ENCODE measurements at places on chromosomes 5 and 9.

GRCh38 chr5:158492136-158492535, 607.6 kb downstream of the EBF1 start:
- no peak for DNase-seq

- no peak for DNase-seq
These were observed 257.5 kb downstream of the GADD45G start for GRCh38 chr9:89862316-89862715.

GRCh38 chr5:133582971-133583370, 29.4 kb downstream of the FSTL4 start:
- no peak for DNase-seq

- DNase-seq = no peak
These were observed 124.4 kb upstream of the GPR151 start for GRCh38 chr5:146640285-146640896.

DNA sequence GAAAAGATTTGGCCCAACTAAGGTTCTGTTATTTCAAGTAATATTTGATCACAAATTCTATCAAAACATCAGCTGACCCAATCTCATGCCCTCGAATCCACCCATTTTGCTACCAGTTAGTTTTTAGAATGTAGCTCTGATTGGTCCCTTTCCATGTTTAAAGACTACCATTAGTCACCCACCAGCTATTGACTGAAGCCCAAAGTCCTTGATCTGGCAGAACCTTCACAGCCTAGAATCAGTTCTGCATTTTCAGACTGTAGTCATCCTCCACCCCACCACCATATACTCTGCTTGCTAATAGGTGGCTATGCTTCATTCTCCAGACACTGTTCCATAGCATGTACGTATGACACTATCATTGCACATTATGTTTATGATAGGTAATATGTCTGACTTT, 182.2 kb upstream of the TARS1 start:
- DNase-seq = no peak

DNA sequence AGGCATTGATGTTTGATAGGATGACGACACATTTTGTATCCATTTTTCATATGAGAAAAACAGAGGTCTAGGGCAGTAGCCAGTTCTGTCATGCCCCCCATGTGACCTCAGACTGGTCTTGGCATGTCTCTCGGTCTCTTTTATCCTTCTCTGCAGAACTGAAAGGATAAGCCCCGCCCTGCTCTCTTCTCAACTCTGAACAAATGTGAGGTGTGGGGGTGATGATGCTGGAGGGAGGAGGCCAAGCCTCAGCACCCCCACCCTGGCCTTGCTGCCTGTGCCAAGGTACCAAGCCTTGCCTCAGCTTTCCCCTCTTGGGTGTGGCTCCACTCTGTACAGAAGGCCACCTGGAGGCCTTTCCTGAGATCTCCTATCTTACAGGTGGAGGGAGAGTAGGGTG, 19.5 kb upstream of the CRB2 start:
- DNase-seq = no peak

- no peak for DNase-seq
These were observed 12.5 kb downstream of the NR3C1 start for GRCh38 chr5:143390941-143391340.

Data from NCI-H2081 treated with DMSO at 0.1 percent for 48 hours (cell line).